ENCODE measurements at places on chromosomes 7 and 10. TPM values are rescaled to one million over a fixed set of nuclear protein-coding genes. Genes with fewer than 3 reads are reported as not detected.

- peak; percentile 39 for DNase-seq
Measured at GRCh38 chr7:30276203-30276900, 8.0 kb upstream of the ZNRF2 start.

DNA sequence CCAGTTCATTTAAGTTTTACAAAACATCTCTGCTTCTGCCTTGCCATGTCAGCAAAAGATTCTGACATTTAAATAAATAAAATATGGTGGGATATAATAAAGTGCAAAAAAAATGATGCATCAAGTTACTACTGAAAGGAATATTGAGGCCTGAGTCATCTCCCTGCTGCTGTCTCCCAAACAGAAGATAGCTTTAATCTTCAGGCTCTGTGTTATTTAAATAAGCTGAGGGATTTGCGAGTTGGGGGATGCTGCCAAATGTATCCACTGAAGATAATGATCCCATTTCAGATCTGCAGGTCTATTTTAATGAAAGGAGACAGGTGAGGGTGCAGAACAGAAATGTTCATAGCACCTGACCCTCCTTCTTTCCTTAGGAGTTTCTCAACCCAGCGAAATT, 720.8 kb downstream of the AUTS2 start:
- no peak for DNase-seq

Gene CFAP46
- total RNA-seq: 0.18 TPM

DNA sequence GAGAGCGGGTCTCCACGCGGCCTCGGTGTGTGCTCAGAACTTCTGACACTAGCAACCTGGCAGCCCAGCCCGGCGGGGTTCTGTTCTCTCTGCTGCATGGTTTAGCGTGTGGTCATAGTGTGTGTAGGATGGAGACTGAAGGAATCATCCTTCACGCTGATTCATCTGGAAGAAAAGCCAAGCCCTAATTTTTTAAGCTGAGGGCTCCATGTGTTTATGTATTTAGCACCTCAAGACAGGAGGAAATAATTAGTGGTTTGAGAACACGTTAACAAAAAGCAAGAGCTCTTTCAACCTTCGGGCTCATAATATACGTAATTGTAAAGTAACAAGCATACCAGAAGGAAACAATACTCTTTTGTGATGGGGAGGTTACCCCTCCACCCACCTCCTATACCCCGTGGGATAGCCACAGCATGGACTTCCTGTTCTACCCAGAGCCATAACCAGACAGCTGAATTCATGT, 504.6 kb upstream of the MKI67 start:
- no peak for DNase-seq

Gene MRPS24
- total RNA-seq: 192 TPM

DNA sequence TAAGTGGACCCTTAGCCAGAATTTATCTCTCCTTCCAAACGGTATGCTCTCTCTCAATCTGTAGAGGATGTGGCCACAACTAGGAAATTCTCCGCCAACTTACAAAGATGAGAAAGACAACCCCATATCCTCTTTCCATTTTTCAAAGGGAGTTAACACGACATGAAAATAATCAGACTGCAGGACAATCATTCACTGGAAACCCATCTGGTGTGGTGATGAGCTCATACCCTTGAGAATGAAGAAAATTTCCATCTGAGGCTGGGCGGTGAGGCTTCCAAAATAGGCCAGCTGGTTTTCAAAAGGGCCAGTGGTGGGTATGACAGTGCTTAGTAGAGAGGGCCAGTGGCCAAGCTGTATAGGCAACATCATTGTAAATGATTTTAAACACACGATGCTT, 369.6 kb downstream of the FRMD4A start:
- peak; percentile 60 for DNase-seq

- no peak for DNase-seq
Measured at GRCh38 chr7:149605696-149606095, 108.1 kb upstream of the ZNF746 start.

- DNase-seq: peak; percentile 43
Measured at GRCh38 chr10:124221356-124222317, 128.2 kb upstream of the CHST15 start.

- peak; percentile 76 for DNase-seq
Measured at GRCh38 chr7:129298268-129298893, 73.6 kb downstream of the AHCYL2 start.

DNA sequence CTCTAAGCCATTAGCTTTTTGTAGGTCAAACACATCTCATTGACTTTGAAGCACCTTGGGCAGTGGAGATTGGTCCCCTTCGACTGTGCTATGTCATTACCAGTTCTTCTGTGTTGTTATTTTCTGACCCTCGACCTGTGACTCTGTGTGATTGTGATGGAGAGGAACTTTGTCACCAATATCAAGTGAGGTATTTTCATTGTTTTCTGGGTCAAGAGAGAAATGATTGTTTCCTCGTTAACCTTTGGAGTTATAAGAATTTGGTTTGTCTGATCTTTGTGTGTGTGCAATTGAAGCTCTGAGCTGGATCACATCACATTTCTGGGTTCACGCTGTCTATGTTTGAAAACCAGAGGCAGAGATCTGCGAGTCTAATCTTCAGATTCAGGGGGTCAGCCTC, 432.2 kb upstream of the KLF6 start:
- no peak for DNase-seq

Gene FERD3L
- not detected for total RNA-seq

- DNase-seq: no peak
Measured at GRCh38 chr10:116625845-116626244, 5.1 kb downstream of the PNLIPRP2 start.

GRCh38 chr10:97190450-97190849, 4.7 kb upstream of the SLIT1 start:
- DNase-seq: no peak

GRCh38 chr7:116232920-116233319, 22.6 kb downstream of the TES start:
- DNase-seq: no peak

Measured in stomach (tissue), 19 donors.